Breast epithelium (tissue), 4 donors: ENCODE measurements at places on chromosomes 3 and 15.
A peak's percentile ranks its signal among the peaks of the same experiment; 100 is the strongest.

- no peaks in the 10 kb centered on the region for H3K36me3 ChIP-seq
- DNase-seq: no peak
- no peaks in the 10 kb centered on the region for H3K27me3 ChIP-seq
- H3K27ac ChIP-seq: no peak overlapping the region
- no peak overlapping the region for H3K4me3 ChIP-seq
- H3K4me1 ChIP-seq: no peaks in the 10 kb centered on the region
These were observed 39.2 kb downstream of the RFT1 start for GRCh38 chr3:53091011-53091410.

GRCh38 chr3:106176734-106177133 is 307.9 kb upstream of the CBLB start:
- no peaks in the 10 kb centered on the region for H3K36me3 ChIP-seq
- H3K4me1 ChIP-seq: no peaks in the 10 kb centered on the region
- H3K27me3 ChIP-seq: no peaks in the 10 kb centered on the region

- H3K4me1 ChIP-seq: no peaks in the 10 kb centered on the region
- no peak for DNase-seq
- H3K4me3 ChIP-seq: no peak overlapping the region
- no peaks in the 10 kb centered on the region for H3K27me3 ChIP-seq
- no peak overlapping the region for H3K27ac ChIP-seq
- H3K36me3 ChIP-seq: no peaks in the 10 kb centered on the region
These were observed 59.7 kb upstream of the LRRN1 start for GRCh38 chr3:3739330-3740060.

- no peaks in the 10 kb centered on the region for H3K27me3 ChIP-seq
- no peaks in the 10 kb centered on the region for H3K4me1 ChIP-seq
- H3K4me3 ChIP-seq: no peak overlapping the region
- no peak overlapping the region for H3K27ac ChIP-seq
- H3K36me3 ChIP-seq: no peaks in the 10 kb centered on the region
- no peak for DNase-seq
These were observed 909.2 kb upstream of the EPHA6 start for GRCh38 chr3:95905182-95905581.

DNA sequence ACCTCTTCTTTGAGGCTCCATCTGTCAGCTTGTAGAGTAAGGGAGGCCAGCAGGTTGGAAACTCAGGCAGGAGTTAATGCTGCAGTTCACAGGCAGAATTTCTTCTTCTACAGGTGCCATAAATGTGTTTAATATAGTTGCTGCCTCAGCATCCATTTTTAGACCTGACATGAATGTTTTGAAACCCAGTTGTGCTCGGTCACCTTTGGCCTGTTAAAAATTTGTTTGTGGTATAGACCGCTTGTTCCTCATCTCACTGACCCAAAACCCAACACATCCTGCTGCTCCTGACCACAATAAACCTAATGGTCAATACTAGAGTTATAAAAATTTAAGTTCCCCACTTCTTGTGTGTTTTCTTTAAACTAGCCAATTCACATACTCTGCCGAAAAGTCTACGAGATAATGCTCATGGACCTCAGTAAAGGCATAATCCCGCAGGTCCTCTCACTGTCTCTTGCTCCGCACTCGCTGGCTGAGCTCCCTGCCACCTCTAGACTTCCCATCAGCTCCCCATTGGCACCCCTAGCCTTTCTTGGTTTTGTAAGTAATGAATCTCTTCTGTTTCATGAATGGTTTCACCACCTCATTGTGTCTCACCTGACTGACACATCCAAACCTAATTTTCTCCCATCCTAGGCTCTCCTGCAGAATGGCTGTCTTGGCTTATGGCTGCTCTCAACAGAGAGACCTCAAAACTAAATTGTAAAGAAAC is 138.5 kb upstream of the STRIT1 start:
- no peaks in the 10 kb centered on the region for H3K4me1 ChIP-seq

DNA sequence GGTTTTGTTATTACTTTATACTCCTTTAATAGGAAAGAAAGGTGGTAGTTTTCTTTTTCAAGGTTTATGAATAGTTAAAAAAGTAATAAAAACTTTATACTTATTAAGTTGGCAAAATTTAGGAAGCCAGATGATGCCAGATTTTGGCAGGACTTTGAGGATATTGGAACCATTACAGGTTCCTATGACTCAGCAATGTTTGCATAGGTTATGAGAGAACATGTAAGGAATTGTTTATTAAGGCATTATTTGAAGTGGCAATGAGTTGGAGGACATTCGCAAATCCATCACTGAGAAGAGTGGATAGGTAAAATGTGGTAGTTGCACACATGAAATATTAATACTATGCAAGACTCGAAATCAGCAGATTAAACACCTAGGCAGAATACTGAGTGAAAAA is 29.9 kb downstream of the CDAN1 start:
- no peak overlapping the region for H3K27ac ChIP-seq
- no peaks in the 10 kb centered on the region for H3K4me1 ChIP-seq
- no peak overlapping the region for H3K4me3 ChIP-seq
- H3K27me3 ChIP-seq: no peaks in the 10 kb centered on the region

DNA sequence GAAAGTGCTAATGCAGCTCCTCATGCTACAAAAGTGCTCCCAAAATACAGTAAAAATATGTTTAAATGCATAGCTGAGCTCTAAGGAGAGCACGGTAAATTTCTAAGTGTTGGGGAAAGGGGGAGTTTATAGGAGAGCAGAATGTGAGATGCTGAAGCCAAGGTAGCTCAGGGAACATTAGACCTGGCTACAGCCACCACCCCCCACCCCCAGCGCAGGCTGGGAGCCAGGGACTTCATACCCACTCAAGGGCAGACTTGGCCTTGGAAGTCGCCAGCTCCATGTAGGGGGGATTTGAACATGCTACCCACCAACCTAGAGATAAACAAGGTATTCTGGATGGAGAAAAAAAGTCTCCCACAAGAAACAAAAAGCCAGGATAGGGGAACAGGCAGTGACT is 142.2 kb downstream of the MEGF11 start:
- no peak for DNase-seq
- peaks cover 16% of the 10 kb centered on the region for H3K27me3 ChIP-seq
- no peak overlapping the region for H3K4me3 ChIP-seq
- H3K27ac ChIP-seq: no peak overlapping the region

- no peak overlapping the region for H3K27ac ChIP-seq
- no peaks in the 10 kb centered on the region for H3K27me3 ChIP-seq
- H3K4me3 ChIP-seq: no peak overlapping the region
- no peaks in the 10 kb centered on the region for H3K4me1 ChIP-seq
These were observed 424.6 kb upstream of the GBE1 start for GRCh38 chr3:82186017-82186416.

GRCh38 chr3:124351430-124352148 is 359.7 kb upstream of the ROPN1 start:
- H3K27me3 ChIP-seq: no peaks in the 10 kb centered on the region
- H3K36me3 ChIP-seq: no peaks in the 10 kb centered on the region
- H3K4me1 ChIP-seq: no peaks in the 10 kb centered on the region
- H3K4me3 ChIP-seq: no peak overlapping the region

DNA sequence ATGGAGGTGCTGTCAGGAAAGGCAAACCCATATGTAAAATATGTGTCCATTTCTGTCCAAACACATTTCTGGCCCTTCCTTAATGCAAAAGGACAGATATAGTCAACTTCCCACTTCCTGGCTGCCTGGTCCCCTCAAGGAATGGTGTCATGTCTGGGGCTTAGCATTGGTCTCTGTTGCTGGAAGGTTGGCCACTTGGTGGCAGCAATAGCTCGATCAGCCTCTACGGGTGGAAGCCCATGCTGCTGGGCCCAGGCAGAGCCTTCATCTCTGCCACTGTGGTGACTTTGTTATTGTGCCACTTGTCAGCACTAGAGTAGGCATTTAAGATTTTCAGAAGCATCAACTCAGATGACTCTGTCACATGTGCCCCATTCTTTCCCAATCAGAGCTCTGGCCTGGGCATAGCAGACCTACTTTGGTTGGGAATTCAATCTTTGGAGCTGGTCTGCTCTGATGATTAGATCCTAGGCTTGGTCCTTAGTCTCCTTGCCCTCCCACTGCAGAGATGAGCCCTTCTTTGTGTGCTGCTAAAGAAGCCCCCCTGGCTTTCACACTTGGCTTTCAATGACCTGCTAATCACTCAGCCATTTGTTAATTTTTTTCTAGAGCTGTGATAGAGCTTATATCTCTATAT is 51.0 kb upstream of the SPSB4 start:
- H3K4me1 ChIP-seq: no peaks in the 10 kb centered on the region
- no peak overlapping the region for H3K4me3 ChIP-seq
- no peak for DNase-seq

DNA sequence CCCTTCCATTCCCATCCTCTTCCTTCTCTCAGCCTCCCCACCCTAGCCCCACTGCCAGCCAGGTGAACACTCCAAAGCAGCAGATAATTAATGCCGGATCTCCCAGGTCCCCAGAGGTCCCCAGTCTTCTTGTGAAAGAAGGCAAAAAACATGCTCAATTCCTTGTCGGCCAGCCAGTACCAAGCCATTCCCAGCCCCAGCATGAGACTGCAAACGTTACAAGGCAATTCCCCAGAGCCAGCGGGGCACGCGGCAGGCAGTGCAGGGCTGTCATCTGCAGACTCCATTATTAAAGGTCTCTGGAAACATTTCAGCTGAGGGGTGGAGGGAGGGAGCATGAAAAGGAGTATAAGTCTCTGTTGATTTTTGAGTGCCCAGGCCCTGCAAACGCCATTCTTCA is 117.8 kb downstream of the XXYLT1 start:
- H3K27me3 ChIP-seq: no peaks in the 10 kb centered on the region
- peaks cover 9% of the 10 kb centered on the region for H3K4me1 ChIP-seq
- H3K36me3 ChIP-seq: no peaks in the 10 kb centered on the region
- H3K4me3 ChIP-seq: no peak overlapping the region
- DNase-seq: no peak
- H3K27ac ChIP-seq: peak overlapping the region; percentile 30

DNA sequence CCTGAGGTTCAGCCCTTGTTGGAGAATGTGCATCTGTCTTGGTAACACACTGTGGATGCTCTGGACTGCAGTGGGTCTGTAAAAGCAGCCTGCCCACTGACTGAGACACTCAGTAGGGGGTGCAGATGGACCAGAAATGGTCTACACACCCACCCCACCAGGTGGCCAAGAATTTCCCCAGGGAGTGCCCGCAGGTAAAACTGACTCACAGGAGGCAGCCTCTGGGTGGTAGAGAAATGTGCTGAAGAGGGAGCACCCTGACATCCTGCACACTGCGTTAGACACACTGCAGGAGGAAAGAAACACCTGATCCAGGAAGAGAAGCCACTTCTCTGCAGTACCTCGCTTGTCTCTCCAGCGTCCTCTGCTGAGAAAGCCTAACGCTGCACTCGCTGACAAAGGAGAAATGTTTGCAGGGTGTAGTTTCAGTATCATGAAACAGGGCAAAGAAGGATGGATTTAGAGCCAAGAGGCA is 109.5 kb upstream of the ABHD17C start:
- H3K4me1 ChIP-seq: no peaks in the 10 kb centered on the region
- H3K27me3 ChIP-seq: no peaks in the 10 kb centered on the region
- H3K4me3 ChIP-seq: no peak overlapping the region
- no peaks in the 10 kb centered on the region for H3K36me3 ChIP-seq

GRCh38 chr15:73750438-73750837 is 2.7 kb downstream of the INSYN1 start:
- DNase-seq: no peak
- no peak overlapping the region for H3K27ac ChIP-seq
- no peaks in the 10 kb centered on the region for H3K36me3 ChIP-seq

GRCh38 chr15:88621789-88622604 is 857 bp downstream of the AEN start:
- peak overlapping the region; percentile 91 for H3K27ac ChIP-seq
- H3K36me3 ChIP-seq: no peaks in the 10 kb centered on the region
- no peak for DNase-seq

- no peak overlapping the region for H3K4me3 ChIP-seq
- no peak for DNase-seq
- no peaks in the 10 kb centered on the region for H3K27me3 ChIP-seq
- no peaks in the 10 kb centered on the region for H3K4me1 ChIP-seq
- no peak overlapping the region for H3K27ac ChIP-seq
These were observed 229.9 kb downstream of the THRB start for GRCh38 chr3:24264748-24265158.

- no peaks in the 10 kb centered on the region for H3K27me3 ChIP-seq
- H3K4me3 ChIP-seq: no peak overlapping the region
- no peak for DNase-seq
- no peak overlapping the region for H3K27ac ChIP-seq
- H3K36me3 ChIP-seq: no peaks in the 10 kb centered on the region
These were observed 23.0 kb downstream of the CACNA2D2 start for GRCh38 chr3:50480471-50480870.
